Ureter (tissue), 1 donor: ENCODE measurements at places on chromosomes 3 and 15.

- DNase-seq = peak; percentile 53
Measured at GRCh38 chr15:71651750-71652186, 158.6 kb upstream of the NR2E3 start.

DNA sequence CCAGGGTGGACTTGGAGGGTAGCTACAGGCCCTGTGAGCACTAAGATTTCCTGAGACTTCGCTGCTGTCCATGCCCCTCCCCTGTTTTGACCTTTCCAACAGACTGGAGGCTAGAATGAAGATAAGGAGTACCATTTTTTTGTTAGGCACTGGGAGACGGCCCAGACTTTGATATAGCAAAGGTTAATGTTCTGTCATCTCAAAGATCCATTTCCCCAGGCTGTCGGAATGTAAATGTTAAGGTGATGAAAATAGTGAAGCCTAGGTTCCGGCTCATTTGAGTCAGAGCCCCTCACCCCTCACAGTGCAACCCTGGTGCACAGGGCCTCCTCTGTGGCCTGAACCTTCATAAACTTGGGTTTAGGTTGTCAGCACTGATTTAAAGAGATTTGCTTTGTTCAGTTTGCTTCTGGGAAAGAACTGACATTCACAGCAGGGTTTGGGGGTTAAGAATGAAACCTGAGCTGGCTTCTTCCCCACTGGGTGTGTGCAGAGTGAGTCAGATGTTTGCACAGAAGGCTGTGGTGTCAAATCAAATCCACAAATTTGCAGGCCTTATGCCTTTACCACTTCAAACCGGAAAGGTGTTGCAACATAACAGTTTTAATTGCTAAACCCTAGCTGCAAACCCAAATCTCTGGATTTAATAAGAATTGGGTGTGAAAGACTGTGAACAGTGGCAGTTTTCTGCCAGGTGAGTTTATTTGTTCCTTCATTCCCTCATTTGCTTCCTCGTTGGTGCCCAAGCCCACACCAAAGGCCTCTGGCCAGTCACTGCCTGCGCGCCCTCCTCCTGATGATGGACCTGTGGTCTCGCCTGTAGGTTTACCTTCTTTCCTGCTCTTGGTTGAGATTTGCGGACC, 20.6 kb upstream of the KCTD6 start:
- DNase-seq = peak; percentile 71

DNA sequence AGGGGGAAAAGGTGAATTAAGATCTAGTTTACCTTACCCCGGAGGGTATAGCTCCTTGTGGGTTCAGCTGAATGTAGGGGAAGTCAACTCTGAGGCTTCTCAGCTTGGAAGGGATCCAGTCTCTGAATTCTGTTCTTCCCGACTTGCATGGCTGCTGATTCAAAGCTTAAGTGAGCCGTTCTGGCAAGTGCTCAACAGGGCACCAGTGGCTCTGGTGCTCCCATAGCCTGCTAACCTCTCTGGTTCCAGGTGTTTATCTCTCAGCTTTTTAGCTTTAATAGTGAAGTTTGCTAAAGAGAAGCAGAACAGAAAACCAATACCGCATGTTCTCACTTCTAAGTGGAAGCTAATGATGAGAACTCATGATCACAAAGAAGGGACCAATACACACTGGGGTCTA, 46.3 kb upstream of the RBP1 start:
- DNase-seq = no peak

DNA sequence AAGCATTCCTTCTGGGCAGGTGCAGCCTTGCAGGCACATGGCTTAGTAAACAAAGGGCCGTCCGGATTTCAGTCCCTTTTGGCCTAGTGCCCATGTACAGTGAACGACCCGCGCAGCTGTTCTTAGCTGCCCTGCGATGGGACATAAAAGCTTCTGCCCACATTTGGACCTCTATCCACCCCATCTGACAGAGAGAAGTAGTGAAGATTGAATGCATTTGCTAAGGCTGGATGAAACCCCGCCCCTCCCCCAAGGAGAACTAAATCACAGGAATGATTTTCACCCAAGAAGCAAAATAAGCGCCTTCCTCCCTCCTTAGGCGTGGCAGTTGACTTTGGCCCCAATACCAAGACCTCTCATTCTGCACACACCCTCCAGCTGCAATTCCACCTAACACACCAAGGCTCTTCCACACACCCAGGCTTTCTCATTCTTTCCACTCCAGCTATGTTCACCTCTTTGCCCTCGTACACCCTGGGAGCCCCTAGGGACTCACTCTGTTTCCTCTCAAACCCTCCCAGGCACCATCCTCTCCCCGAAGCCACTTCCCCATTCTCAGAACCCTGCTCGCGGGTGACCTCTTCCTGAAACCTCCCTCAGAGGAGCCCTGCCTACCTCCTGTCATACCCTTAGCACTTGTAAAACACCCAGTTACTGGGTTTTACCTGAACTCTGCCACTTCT, 14.1 kb upstream of the HRH1 start:
- peak; percentile 68 for DNase-seq

DNA sequence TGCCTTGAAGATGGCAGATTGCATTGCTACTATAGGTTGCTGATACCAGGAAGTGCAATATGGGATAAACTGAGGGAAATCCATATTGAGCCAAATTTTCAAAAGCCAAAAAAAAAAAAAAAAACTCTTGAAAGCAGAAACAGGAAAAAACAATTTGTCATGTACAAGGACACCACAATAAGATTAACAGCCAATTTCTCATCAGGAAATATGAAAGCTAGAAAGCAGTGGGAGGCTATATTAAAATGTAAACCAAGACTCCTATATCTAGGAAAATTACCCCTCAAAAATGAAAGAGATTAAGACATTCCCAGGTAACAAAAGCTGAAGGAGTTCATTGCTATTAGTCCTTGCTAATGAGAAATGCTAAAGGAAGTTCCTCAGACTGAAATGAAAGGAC, 462.8 kb upstream of the DPH6 start:
- no peak for DNase-seq

GRCh38 chr3:177331203-177331835, 134.0 kb upstream of the TBL1XR1 start:
- no peak for DNase-seq

DNA sequence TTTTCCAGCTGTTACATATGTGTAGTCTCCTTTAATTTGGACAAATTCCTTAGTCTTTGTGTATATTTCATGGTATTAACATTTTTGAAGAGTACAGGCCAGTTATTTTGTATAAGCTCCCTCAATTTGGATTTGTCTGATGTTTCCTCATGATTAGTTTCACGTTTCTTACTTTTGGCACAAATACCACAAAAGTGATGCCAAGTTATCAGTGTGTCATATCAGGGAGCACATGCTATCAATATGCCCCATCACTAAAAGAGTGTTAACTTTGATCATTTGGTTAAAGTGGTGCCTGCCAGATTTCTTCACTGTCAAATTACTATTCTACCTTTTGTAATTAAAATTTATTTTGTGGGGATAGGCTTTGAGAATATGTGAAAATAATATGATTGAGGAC, 14.6 kb downstream of the PCNP start:
- DNase-seq = no peak

DNA sequence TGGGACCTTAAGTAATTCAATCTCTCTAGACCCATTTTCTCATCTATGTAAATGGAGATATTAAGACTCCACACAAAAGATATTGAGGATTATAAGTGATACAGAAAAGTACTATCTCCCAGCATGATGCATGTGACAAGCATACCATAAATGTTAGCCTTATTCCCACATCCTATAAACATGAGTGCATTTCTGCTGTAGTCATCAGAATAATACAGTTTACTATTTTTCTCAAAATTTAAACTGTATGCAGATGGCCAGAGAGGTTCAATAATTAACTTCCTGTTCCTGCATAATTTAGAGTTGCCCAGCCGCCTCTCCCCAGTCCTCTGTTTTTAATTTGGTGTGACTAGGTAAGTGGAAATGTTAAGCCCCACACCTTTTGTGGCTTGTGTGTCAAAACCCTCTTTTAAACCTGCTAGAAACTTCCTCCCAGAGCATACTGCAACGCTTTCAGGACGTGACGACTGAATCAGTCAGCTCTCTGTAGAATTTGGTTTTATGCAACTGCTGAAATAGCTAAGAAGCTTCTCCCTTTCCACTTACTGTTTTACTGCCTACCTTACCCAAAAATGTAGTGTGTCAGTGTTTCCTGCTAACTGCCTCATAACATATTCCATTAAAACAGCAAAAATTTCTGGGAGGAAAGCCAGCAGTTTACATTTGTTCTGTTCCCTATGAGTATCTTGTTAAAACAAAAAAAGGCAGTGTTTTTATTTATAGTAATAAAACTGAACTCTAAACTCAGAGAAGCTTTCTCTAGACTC, 1037.9 kb downstream of the EPHA3 start:
- no peak for DNase-seq

DNA sequence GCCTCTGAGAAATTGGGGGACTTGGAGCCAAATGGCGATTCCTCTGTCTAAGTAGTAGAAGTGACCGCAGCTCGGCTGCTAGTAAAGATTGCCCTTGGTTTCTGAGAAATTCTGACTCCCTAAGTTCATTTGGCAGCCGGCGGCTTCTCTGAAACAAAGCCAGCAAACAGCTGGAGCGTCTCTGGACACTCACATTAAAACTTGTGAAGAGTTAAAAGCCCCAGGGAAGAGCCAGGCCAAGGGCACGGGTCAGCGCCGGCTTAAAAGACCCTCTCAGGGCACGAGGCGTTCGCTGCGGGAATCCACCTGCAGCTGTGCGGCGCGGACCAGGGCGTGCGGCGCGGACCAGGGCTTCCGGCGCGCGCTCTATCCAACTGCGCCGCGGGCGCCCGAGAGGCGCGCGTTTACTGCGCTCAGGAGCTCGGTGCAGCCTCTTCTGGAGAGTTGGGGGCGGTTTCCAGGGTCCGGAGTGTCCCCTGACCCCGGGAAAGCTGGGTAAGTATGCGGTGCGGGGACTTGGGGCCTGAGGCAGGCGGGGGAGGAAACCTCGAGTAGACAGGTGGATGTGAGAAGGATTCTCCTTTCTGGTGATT, at the start of gene COL6A5:
Gene COL6A5 (plus strand): TSS at position 186 of the 593 bp plus-strand sequence. CDS start 27,967 bp downstream, outside the sequence.
- no peak for DNase-seq

- DNase-seq = no peak
Measured at GRCh38 chr15:22735781-22736180, 50.7 kb upstream of the NIPA1 start.

DNA sequence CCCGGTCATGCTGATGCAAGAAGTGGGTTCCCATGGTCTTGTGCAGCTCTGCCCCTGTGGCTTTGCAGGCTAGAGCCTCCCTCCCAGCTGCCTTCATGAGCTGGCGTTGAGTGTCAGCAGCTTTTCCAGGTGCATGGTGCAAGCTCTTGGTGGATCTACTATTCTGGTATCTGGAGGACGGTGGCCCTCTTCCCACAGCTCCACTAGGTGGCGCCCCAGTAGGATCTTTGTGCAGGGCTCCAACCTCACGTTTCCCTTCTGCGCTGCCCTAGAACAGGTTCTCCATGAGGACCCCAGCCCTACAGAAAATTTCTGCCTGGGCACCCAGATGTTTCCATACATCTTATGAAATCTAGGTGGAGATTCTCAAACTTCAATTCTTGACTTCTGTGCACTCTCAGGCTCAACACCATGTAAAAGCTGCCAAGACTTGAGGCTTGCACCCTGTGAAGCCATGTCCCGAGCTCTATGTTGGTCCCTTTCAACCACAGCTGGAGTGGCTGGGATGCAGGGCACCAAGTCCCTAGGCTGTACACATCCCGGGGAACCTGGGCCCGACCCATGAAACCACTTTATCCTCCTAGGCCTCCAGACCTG, 238.4 kb upstream of the MDFIC2 start:
- DNase-seq = peak; percentile 73

DNA sequence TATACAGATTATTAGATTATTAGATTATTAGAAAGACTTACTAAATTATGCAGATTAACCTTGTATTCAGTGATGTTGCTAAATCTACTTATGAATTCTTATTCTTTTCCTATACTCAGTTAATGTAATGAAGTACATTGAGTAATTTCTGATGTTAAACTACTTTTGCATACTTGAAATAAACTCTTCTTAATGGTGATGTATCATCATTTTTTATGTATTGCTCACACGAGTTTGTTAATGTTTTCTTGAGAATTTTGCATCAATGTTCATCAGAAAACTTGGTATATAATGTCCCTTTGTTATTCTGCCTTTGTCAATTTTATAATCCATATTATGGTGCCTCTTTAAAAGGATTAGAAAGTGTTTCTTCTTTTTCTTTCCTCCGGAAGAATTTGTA, 163.2 kb upstream of the COL8A1 start:
- DNase-seq = no peak

DNA sequence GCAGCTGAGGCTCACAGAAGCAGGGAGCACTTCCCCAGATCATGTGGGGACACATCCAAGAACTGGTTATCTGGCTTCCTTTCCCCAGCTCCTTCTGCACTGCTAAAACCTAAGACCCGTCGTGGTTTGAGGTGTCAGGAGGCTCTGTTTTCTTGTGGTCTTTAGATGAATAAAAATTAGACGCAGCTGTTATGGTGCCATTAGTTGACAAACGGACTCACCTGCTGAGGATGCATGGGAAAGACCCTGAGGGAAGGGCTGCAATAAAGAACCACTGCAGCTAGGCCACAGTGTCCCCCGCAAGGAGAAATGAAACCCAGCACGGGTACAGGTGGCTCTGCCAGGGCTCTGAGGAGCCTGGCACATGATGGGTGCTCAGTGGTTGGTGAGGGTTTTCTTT, 99.4 kb downstream of the IQSEC1 start:
- DNase-seq = no peak

GRCh38 chr3:16400106-16400931, 113.2 kb downstream of the RFTN1 start:
- DNase-seq = no peak

DNA sequence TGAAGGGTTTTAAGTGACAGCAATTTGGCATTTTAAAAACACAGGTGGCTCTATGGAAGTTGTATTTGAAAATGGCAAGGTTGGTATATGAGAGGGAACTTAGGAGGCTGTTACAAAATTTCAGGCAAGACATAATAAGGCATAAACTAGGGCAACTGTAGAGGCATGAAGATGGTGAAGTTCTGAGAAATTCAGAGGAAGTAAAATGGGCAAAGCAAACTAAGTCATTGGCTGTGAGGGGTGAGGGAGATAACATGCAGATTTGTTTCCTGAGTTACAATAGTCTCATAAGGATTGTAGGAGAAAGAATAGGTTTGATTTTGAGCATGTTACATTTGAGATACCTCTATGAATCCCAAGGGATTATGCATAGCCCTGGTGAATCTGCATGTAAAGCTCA, 302.9 kb upstream of the ARHGEF26 start:
- no peak for DNase-seq

DNA sequence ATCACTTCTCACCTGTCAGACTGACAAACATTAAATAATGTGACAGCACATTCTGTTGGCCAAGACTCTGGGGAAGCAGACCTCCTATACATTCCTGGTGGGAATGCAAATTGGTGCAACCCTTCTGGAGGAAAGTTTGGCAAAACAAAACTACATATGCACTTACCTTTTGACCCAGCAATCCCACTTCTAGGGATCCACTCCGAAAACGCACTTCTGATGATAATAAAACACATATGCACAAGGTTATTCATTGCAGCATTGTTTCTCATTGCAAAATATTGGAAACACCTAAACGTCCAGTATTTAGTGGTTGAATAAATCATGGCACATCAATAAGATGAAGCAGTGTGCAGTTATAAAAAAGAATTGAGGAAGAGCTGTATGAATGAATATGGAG, 145.5 kb upstream of the ABHD17C start:
- DNase-seq = no peak
